ENCODE measurements at places on chromosomes 2 and 18.

- DNase-seq = no peak
Observed at GRCh38 chr2:139201516-139201915, 421.3 kb upstream of the NXPH2 start.

DNA sequence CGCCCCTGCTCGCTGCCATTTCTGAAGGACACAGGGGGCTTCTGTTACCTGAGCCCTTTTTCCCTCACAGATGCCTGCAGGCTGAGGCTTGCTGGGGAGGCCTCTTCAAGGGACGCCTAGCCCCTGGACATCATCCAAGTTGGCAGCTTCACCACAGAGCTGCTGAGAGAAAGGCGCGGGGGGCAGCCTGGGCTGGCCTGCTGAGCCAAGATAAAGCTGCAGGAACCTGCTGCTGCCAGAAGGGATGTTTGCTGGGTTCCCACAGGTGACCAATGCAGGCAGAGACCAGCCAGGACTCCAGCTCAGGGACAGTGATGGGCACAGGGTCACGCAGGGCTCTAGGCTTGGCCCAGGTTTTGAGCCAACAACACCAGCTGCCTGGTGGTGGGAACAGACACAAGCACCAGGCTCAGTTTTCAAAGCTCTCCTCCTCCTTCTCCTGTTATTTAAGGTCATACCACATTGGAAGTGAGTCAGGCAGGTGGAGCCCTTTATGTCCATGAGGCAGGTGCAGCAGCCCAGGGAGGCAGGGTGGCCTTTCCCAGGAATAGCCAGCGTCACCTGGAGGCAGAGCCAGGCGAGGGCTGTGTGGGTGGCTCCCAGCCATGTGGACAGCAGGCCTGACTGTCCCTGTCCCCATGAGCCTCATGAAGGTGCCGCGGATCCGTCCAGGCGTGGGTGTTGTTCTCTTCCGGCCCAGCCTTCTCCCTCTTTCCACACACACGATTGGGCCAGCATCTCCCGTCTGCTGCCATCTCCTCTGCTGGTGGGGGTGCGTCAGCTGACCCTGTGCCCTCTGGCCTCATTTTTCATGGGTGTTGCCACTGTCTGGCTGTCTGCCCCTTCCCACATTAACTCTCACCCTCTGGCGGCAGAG is 515.5 kb upstream of the MYT1L start:
- no peak for DNase-seq

GRCh38 chr2:9939587-9940485 is 11.7 kb upstream of the GRHL1 start:
- DNase-seq = no peak

GRCh38 chr2:133097666-133098065 is 427.7 kb upstream of the LYPD1 start:
- DNase-seq = no peak

DNA sequence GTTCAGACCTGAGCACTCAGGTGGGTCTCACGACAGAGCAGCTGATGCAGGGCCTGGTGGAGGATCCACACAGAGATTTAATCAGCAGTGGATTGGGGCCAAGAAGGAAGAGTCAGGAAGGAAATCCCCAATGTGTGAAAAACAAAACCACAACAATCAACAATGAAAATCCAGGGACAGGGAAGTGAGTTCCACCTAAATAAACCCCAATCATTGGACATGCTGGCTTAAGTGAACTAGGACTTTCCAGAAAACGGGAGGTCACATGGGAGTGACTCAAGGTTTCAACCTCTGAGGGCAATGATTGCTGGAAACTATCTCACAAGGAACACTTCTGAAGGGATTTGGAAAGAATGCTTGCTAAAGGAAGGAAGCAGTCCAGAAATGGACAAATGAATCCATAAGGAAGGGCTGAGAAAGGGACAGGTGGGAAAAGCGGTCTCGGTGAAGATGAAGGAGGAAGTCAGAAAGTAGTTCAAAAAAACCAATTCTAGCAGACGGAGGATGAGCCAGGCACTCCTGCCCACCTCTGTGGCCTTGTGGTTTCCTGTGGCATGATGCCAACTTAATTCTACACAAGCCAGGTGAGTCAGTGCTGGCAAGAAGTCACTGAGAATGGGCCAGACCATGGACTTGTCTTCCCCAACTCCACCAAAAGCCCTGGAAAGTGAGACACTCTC is 15.4 kb upstream of the XDH start:
- DNase-seq = no peak

All from glomerular endothelial cell (primary cell).